ENCODE measurements at places on chromosomes 12 and 14. TPM values are rescaled to one million over a fixed set of nuclear protein-coding genes. Genes with fewer than 3 reads are reported as not detected.

FOXN4 gene
- total RNA-seq, result not detected

KRT7 gene
- total RNA-seq, result 206 TPM

DNAJC22 gene
- 1.3 TPM for total RNA-seq

NINJ2 gene
- total RNA-seq, result 1.4 TPM

NGDN gene
- total RNA-seq, result 48.2 TPM

Data from thoracic aorta endothelial cell (primary cell).